ENCODE measurements at places on chromosomes 11 and 22.

DNA sequence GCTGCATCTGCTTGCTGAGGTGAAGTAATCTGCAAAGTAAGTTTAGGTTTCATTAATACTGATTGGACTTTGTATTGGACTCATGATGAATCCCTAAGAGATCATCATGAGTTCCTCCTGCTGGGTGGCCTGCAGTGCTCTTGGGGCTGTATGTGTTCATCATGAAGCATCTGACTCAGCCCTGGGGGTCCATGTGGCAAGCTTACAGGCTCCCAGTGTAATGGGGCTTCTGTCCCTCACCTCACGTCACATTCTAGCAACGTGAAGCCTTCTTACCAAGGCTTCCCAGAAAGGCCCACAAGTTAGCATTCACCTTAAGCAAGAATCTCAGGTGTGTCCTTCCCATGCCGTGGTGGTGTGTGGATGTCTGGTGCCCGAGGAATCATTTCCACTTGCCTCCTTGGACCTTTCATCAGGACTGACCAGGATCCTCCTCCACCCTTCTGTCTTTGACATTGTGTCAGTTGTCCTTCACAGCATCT is 23.7 kb downstream of the CRKL start:
- no peak for ATAC-seq

DNA sequence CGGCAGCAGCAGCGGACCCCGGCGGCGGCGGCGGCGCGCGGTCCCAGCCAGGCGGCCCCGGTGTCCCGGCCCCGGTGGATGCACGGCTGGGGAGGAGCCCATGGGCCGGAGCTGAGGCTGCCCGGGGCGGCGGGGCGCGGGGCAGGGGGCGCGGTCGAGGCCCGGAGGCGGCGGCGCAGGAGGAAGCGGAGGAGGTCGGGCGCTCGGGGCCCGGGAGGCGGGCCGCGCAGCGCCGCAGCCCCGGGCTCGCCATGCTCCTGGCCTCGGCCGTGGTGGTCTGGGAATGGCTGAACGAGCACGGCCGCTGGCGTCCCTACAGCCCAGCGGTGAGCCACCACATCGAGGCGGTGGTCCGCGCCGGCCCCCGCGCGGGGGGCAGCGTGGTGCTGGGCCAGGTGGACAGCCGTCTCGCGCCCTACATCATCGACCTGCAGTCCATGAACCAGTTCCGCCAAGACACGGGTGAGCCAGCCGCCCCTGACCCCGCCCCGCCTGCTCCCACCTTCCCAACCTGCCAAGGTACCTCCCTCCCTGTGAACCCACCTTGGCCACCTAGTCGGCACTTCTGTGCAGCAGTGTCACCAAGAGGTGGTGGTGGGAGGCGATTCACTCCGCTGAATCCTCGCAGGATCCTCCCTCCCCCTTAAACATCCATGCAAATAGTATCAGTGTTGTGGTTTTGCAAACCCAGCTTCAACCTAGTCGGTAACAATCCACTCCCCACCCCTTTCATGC is 580 bp downstream of the DTX4 start:
- ATAC-seq = peak; percentile 21

DNA sequence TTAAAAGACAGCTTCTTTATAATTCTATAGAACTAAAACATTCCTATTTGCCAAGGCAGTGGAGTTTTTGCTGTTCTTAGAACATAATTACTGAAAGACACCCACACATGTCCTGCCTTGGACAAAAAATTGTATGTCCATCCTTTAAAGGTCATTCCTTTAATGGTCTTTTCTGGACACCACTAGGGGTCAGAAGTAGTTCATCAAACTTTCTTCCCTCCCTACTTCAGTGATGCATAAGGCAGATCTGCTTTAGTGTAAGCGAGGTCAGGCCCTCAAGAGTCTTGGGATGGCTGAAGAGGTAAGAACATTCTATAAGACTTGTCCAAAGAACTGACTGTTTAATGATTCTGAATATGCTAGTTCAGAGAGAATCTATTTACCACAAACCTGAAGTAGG is 4.3 kb upstream of the OR51V1 start:
- ATAC-seq = no peak

- ATAC-seq = no peak
Observed at GRCh38 chr22:27534720-27535125, 266.8 kb downstream of the MN1 start.

DNA sequence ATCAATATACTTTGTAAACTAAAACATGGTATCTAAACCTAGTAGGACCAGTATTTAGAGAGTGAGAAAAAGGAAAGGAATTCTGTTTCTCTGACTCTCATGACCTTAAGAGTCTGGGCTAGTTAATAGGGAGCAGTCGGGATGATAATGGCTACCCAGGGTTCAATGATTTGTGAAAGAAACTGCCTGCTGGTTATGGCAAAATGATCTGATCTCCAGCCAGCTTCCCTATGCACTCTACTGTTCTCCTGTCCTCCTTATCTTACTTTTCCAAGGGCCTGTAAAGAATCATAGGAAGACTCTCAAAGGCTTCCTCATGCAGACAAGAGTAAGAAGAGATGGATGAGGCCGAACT is 193.1 kb upstream of the PITPNB start:
- ATAC-seq = no peak

- peak; percentile 64 for ATAC-seq
Observed at GRCh38 chr22:17569971-17570511, 6.7 kb downstream of the SLC25A18 start.

GRCh38 chr11:132493801-132494200 is 1038.5 kb downstream of the OPCML start:
- ATAC-seq = no peak
